Nucleus accumbens (tissue), 56 donors: ENCODE measurements at places on chromosomes 2 and 18.

DNA sequence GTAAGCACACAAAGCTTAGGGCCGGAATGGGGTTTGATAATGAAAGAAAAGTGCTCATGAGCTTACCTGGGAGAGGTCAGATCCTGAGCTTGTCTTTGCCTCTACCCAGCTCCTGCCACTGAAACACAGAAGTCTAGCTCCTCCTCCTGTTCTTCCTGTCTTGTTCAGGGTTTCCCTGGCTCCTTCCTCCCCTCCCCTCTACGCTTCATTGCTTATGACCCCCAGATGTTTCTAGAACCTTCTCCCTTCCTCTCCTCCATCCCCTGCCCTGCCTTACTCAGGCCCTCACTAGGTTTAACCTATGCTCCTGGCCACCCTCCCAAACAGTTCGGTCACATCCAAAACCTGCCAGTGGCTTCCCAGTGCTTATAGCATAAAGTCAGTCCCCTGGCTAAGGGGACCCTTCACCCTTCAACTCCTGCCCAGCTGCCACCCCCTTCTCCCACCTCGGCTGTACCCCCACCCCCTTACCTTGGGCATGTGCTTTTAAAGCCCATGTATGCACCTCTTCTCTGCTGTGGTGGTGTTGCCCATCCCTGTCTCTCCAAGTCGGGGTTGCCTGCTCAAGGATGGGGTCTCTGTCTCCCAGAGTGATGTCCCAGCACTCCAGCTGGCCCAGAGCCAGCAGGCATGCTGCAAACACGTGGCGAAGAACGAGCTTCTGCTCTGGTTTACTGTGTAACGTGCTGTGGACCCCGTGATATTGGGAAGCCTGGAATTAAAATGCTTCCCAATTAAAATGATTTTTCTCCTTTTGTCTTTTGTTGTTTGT lies 233.6 kb downstream of the TPGS2 start:
- no peak for DNase-seq

DNA sequence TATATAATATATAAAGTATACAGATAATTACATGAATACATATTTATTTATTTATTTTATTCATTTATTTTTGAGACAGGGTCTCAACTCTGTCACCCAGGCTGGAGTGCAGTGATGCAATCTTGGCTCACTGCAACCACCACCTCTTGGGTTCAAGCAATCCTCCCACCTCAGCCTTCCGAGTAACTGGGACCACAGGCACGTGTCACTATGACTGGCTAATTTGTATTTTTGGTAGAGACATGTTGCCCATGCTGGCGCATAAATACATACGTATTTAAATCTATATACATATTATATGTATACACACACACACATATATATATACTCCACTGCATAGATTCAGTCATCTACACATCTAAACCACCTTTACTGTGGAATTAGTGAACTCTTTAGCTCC lies 20.6 kb upstream of the NDUFV2 start:
- no peak for DNase-seq

DNA sequence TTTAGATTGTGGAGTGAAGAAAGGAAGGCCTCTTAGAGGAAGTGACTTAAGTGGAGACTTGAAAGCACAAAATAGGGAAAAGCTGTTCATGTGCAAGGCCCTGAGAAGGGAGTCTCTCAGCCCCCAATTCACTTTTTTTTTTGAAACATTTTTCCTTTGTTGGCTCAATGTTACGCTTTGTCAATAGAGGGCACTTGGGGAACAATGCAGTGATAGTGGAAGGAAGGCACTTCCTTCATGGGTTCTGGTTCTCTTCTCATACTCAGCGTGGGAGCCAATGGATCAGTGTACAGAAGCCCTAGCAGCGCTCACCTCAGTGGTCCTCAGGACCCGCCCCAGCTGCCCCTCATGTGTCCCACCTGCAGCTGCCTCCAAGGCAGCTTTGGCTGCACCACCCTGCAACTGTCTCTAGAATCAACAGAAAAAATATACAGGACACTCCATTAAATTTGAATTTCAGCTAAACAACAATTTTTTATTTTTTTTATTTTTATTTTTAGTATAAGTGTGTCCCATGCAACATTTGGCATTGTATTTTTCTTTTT lies 8.6 kb upstream of the C2orf42 start:
- DNase-seq = no peak

DNA sequence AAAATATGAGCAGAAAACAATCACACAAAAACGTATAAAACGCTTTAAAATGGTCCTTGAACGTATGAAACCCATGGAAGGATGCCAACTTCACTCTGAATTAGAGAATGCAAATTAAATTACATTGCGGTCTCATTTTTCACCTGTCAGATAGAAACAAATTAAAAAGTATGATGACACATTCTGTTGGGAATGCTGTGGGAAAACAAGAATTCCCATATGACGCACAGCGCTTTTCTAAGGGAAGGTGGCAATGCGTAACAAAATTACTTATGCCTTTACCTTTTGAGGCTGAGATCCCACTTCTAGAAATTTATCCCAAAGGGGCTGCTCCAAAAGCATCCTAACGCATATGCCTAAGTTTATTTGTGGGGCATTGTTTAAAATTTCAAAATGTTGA lies 3.8 kb upstream of the RPS7 start:
- DNase-seq = no peak

DNA sequence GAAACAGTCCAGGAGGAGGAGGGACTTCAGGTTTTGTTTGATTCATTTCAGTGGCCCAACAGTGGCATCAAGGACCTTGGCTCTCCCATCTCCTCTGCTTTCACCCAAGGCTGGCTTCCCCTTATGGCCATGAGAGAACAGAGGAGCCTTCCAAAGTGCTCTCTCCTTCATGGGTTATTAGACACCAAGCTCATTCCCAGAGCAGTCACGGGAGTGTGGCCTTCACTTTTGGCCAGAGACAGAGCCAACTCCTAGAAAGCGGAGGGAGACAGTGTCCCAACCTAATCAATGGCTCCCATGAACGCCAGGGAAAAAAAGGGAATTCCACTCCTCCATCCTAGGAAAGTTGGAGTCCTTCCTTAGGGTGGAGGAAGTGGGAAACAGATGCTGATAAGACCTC lies 871 bp upstream of the DUSP28 start:
- DNase-seq = no peak

- no peak for DNase-seq
Observed at GRCh38 chr2:154182008-154182407, 310.3 kb downstream of the GALNT13 start.

- no peak for DNase-seq
Observed at GRCh38 chr2:128578406-128579390, 260.0 kb upstream of the HS6ST1 start.

- no peak for DNase-seq
Observed at GRCh38 chr2:212078103-212078502, 460.5 kb downstream of the ERBB4 start.

- DNase-seq = no peak
Observed at GRCh38 chr2:228016402-228016801, 145.0 kb downstream of the DAW1 start.

- peak; percentile 80 for DNase-seq
Observed at GRCh38 chr2:196592911-196593881, 46.3 kb upstream of the CCDC150 start.

GRCh38 chr2:146246002-146246735 lies 1598.7 kb upstream of the ACVR2A start:
- no peak for DNase-seq

DNA sequence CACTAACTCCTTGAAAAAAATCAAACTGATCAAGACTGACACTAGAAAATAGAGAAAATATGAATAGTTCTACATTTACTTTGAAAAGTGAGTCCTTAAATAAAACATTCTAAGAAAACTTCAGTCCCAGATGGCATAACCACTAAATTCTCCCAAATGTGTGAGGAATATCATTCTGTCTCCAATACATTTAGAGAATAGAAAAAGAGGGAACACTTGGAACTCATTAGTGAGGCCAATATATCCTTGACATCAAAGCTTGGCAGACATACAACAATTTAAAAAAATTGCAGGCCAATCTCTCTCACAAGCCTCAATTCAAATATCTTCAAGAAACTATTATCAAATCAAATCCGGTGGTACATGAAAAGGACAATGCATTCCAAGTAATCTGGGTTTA lies 79.3 kb upstream of the TMEM247 start:
- no peak for DNase-seq

- no peak for DNase-seq
Observed at GRCh38 chr2:54295911-54296310, 39.9 kb upstream of the TSPYL6 start.

DNA sequence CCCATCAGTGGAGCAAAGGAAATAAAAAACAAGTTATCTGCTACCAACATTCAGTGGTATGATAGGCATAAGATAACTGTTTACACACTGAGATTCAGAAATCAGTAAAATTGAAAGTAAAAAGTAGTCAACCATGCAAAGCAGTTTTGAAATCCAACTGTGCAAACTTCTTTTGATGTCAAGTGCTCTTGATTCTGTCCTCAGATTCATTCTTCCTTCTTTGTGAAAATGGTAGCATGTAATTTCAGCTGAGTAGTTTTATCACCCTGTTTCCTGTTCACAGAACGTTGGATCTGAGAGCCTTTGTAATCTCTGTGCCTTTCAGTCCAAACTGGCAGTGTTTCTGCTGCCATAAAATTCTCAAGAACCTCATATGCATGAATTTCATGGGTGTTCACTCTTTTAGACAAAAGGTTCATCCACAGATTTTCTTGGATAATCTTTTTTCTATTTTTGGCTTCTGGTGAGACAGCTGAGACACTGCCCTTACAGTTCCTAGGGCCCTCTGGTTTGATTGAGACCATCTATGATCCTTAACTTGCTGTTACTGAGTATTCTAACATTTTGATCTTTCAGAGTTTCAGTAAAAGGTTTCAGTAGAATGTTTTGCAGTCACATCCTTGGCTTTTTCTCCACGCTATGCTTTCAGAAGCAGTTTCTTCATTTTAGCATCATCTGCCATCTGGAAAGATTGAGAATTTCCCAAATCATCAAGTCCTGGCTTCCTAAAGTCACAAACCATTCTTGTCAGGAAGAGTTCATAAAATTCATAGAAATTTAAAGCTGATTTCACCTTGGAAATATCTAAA lies 272.3 kb upstream of the EPHA4 start:
- DNase-seq = no peak

DNA sequence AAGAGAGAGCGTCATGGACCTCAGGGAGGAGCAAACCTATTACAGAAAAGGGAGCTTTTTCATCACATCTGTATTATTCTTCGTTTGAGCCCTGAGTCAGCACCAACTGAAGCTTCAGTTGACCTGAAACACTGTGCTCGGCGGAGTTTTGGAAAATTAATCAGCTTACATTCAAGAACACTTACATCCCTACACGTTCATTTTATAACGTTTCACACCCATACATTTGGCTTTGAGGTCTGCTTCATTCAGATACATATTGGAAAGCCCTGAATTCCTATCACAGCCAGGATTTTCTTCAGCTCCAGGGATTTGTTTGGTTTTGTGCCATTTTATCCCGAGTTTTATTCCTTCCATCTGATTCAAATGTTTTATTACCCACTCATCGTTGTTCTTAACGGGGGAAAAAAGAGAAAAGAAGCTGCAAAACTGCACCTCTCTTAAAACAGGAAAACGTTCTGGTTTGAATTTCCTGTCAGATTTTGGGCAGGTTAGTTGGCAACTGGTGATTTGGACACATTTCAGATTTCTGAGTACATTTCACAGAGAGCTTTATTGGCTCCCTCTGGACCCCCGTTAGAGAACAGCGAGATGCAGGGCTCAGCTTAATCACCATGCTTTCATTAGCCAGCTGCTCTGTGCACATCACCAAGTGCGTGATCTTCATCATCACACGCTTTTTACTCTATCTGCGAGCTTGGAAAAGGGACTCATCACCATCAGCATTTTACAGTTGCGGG lies 88.8 kb downstream of the CDC42EP3 start:
- DNase-seq = no peak

DNA sequence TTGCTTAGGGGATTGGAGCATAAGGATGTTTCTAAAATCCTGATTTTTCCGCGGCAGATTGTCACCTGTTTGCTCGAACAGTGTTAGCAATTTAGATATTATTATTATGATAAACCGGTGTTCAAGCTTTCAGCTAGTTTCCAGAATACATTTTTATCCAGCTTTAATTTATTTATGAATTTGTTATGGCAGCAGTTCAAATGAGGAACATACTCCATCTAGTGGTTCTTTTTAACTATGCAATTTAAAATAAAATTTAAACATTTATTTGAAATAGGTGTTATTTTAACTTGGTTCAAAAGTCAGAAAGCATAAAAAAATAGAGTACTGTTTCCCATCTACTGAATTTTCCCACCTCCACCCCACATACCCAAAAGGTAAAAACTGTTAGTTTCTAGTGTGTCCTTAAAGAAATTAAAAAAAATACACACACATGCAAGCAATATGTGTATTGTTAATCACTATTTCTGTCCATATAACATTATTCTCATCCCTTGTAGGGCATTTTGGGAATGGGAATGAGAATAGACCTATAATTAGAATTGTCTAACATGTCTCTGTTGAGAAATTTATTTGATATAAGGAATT lies 23.2 kb downstream of the ACOXL start:
- no peak for DNase-seq

DNA sequence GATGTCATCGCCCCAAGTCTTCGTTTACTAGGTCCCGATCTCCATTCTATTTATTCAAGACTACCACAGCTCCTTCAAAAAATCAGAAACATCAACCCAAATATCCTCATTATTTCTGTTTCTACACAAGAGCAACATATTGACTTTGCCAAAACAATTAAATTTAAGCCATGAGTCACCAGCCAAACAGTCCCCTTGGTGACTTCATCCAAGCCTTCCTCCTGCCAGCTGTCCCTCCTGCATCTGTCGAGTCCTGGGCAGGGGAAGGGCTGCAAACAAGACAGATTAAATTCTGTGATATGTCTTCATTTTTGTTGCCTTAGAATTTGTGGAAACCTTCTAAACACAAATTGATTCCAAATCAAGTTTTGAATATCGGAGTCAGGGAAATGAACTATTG lies 110.3 kb downstream of the SP3 start:
- no peak for DNase-seq

DNA sequence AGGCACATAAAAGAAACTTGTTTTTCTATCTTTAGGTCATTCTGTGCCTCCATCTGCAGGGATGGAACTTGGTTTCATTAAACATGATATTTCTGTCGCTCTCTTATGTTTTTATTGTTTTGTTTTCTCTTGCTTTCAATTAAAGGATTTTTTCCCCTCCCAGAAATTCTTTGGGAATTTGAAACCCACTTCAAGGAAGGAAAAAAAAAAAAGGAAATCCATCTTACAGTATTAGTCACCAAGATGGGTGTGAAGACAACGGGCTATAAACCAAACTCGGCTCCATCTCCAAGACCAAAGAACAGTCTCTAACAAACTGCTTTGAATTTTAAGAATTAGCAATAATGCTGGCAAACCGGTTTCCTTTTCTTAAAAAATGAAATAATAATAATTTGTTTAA lies 244.1 kb downstream of the BCL11A start:
- no peak for DNase-seq

GRCh38 chr18:906416-907114 lies 1.9 kb downstream of the ADCYAP1 start:
- DNase-seq = no peak

DNA sequence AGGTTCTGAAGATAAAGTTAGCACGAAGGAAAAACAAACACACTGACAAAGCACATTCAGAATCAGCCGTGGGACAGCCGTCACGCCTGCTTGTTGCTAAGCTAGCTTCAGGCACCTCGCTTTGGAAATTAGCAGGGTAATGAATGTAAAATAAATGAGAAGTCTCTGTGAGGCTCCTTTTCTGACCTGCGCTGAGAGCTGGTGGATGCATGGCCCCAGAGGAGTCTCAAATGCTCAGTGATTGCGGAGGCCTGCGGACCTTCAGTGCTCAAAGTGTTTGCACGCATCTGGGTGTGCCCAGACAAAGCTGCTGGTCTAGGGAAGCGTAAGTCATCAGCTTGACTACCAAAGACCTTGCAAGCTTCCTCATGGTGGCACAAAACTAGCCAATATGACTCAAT lies 50.6 kb downstream of the CD8B2 start:
- DNase-seq = no peak
